ENCODE measurements at places on chromosomes 2 and 18.
A peak's percentile ranks its signal among the peaks of the same experiment; 100 is the strongest.

GRCh38 chr2:143632751-143633374 lies 503.6 kb downstream of the ARHGAP15 start:
- DNase-seq = no peak

- no peak for DNase-seq
These were observed 109.1 kb downstream of the MYCN start for GRCh38 chr2:16049406-16049805.

- DNase-seq = peak; percentile 14
These were observed 30.3 kb upstream of the IL37 start for GRCh38 chr2:112880696-112881095.

DNA sequence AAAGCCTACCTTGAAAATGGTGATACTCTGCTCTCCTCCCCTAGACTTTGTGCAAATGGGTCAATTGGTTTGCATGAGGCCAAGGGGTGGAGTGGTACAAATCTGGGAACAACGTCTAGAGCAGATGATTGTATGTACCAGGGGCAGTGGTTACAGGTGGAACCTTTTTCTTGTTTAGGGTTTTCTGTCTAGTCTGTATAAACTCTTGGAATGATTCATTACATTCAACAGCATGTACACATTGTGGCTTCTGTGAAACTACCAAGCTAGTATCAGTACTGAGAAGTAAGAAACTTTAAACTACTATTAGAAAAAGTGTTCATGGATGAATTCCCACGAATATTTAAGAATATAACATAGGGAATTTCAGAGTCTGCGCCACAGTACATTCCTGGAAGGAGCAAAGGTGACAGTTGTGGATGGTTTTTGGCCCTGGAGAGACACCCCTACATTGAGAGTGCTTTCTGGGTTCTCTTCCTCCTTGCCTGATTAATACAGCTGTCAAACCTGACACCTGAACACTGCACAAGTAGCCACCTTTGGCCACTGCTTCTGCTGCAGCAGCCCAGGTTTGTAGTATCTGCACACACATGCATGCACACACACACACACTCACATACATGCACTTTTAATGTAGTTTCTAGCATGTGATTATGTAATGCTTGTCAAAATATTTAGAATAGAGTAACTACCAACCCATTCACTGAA lies 30.0 kb downstream of the CFAP221 start:
- no peak for DNase-seq

GRCh38 chr2:208175840-208176153 lies 12.4 kb upstream of the CRYGA start:
- no peak for DNase-seq

GRCh38 chr2:207282916-207283315 lies 117.2 kb upstream of the KLF7 start:
- DNase-seq = no peak

DNA sequence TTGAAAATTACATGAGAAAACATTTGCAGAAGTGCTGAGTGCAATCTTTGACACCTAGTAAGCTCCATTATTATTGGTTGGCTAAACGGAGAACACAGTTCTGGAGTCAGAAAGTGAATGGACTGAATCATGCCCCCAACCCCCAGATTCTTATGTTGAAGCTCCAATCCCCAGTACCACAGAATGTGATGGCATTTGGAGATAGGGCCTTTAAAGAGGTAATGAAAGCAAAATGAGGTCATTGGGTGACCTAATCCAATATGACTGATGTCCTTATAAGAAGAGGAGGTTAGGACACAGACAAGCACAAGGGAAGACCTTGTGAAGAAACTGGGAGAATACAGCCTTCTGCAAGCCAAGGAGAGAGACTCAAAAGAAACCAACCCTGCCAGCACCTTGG lies 200.9 kb upstream of the EPAS1 start:
- no peak for DNase-seq

GRCh38 chr2:182860858-182861257 lies 5.6 kb downstream of the FRZB start:
- no peak for DNase-seq

- DNase-seq = no peak
These were observed 36.3 kb downstream of the VWA3B start for GRCh38 chr2:98123286-98123685.

GRCh38 chr2:25262288-25262687 lies 79.4 kb downstream of the DNMT3A start:
- no peak for DNase-seq

DNA sequence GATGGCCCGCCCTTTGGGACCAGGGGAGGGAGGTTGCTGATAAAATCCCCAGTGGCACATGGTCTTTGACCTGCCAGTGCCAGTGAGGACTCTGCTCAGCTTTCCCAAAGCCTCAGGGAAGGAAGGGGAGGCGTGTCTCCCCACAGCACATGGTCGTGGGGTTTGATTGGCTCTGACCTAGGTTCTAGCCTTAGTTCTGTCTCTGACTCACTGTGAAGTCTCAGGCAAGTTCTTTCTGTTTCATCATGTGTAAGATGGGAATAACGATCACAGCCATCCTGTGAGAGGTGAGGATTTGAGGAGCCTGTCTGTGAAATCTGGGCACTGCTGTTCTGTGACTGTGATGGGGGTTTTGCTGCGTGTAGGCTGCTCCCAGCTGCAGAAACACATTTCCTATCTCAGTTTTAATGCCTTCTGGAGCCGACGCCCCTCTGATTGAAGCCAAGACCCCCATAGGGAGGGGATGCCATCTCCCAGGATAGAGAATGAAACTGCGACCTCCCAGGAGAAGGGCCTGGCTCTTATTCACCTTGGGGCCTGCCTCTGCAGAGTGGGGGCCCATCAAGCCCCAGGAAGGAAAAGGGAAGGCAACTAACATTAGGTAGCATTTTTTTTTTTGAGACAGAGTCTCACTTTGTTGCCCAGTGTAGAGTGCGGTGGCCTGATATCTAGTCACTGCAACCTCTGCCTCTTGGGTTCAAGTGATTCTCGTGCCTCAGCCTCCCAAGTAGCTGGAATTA lies 84.0 kb downstream of the DDX1 start:
- DNase-seq = no peak

- DNase-seq = no peak
These were observed 66.4 kb downstream of the UBE2E3 start for GRCh38 chr2:181046833-181047232.

GRCh38 chr2:26979741-26980140 lies 9.3 kb downstream of the MAPRE3 start:
- no peak for DNase-seq

GRCh38 chr2:73218298-73218697 lies 4.3 kb downstream of the SMYD5 start:
- DNase-seq = no peak

- DNase-seq = no peak
These were observed 153.4 kb upstream of the SOX11 start for GRCh38 chr2:5538772-5539171.

GRCh38 chr18:32299484-32299883 lies 109.6 kb downstream of the MEP1B start:
- no peak for DNase-seq

- DNase-seq = no peak
These were observed 56.4 kb downstream of the STK25 start for GRCh38 chr2:241451840-241452506.

DNA sequence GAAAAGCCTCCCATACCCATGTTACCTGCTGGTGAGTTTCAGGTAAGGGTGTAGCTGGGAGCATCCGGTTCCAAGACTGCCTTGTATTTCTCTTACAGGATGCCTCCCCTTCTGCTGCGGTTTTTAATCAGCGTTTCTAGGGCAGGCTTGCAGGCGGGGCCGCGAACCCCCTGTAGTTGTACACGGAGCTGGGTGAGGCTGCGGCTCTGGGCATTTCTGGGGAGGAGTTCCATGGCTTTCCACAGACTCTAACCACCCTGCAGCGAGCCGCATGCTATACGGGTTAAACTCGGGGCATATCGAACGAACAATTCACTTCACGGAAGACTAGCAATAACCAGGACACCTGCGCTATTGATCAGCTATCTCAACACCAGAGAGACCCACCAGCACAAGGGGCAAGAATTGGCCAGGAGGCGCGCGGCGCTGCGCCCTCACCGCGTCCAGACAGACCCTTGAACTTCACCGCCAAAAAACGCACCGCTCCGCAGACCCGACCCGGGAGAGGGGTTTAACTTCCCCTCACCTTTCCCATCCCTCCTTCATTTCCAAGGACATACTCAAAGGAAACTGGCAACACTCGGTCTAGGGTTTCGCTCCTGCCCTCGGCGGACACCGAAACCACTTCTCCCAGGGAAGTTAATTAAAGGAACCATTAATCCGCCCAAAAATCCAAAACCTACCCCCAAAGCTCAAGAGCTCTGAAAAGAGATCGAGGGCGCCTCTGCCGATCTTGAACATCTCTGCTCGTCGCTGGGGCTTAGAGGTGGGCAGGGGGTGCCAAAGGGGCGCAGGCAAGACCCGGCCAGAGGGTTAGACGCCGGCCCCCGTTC lies 909 bp downstream of the TGFA start:
- no peak for DNase-seq

GRCh38 chr2:95079199-95079683 lies 42.4 kb downstream of the MRPS5 start:
- no peak for DNase-seq

- no peak for DNase-seq
These were observed 63.0 kb upstream of the PLA2R1 start for GRCh38 chr2:160125366-160125765.

- no peak for DNase-seq
These were observed 7.8 kb upstream of the KIF5C start for GRCh38 chr2:148867079-148867769.

Data from HCEC 1CT (cell line).